ENCODE measurements at places on chromosomes 2 and 18.
A peak's percentile ranks its signal among the peaks of the same experiment; 100 is the strongest.

GRCh38 chr18:79515331-79515730 is 119.6 kb downstream of the NFATC1 start:
- no peak for DNase-seq

DNA sequence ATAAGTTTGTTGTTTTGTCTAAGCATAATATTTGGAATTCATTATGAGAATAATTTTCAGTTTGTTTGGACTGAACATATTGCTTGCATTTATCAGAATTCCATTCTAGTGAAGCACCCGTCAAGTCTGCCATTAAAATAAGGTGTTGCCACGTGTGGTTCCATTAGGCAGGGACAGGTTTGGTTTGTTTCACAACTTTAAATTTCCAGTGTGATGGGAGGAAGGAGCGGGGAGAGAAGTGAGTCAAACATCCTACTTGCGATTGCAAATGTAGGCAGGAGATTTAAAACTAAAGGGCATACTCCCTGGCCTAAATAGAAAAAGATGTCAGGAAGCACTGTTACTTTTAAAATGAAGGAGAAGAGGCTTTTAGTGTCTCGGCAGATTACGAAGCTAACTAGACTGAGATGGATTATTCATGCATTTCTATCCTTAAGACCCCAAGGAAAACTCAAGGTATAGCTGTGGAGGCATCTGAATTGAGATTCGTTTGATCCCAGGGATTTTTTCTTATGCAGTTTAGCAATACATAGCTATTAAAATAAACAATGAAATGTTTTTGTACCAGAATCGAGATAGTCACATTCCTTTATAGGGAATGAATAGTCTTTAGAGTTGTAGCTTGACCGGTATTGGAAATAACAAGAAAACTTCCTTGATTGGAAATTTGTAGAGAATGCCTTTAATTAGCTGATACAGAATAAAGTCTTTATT is 19.8 kb downstream of the GRHL1 start:
- DNase-seq, result peak; percentile 54

GRCh38 chr18:24964216-24964615 is 387.8 kb downstream of the ZNF521 start:
- DNase-seq, result no peak

DNA sequence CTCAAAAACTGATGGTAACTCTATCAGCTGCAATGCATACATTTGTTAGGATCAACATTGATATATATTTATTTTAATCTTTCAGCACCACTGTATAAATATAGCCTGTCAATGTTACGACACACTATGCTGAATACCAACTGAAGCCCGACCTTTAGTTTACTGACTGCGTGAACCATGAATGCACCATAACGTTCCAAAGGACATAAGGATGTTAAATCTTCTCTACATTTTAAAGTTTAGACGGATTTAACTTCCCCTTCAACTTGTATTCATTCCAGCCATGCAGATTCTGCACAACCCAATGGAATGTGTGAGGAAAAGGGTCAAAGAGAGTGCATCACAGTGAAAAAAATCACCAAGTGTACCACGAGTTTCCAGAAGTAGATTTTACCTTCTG is 489.5 kb downstream of the IRS1 start:
- DNase-seq, result peak; percentile 10

- no peak for DNase-seq
Observed at GRCh38 chr2:175233135-175233719, 51.7 kb upstream of the ATP5MC3 start.

DNA sequence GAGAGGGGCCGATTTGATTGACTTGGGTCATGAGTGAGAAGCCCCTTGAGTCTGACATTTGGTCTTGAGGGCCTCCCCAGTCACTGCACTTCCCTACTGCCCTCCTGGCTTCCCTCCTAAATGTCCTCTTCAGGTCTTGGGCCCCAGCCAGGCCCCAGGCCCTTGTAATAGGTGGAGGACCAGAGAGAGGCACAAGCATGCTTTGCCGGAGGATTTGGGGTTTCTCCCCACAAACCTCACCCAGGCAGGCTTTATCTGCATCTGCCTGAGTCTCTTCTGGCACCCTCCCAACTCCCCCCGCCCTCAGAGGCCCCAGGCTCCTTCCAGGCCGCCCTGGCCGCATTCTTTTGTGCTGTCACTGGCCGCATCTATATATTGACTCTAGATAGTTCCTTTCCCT is 270.7 kb downstream of the HAUS1 start:
- DNase-seq, result no peak

DNA sequence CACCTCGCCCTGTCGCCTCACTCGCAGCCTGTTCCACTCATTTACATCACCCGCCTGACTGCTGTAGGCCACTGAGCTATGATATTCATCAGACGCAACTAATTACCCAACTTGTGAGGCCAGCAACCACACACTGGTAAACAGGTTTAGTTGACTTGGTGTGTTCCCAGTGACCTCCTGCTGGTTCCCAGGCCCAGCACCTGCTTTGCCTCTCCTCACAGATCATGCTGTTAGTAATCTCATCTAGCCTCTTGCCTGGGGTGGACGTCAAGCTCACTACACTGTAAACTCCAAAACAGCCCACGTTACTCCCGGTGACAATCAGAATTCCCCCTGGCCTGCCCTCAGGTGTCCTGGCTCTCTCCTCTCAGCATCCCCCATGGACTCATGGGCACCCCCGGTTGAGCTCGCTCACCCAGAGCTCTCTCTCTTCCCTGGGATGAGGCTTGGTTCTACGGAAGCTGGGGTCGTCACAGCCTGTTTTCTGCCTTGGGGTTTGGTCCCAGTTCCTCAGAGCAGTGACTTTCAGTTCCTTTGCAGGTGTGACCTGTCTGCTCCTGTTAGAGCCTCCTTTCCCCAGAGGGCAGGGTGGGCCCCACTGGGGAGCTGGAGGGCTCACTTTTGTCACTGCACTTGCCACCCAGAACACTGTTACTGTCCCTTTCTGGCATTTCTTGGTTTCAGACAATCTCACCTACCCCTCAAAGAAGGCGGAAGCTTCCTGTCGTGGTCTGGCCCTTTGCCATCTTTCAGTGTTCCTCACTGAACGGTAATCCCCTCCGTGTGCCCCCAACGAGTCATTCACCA is 40.3 kb downstream of the INPP5D start:
- no peak for DNase-seq

All from GM03348 (cell line).